Muscle of arm (tissue), 14 donors: ENCODE measurements at places on chromosomes 7 and 10.

DNA sequence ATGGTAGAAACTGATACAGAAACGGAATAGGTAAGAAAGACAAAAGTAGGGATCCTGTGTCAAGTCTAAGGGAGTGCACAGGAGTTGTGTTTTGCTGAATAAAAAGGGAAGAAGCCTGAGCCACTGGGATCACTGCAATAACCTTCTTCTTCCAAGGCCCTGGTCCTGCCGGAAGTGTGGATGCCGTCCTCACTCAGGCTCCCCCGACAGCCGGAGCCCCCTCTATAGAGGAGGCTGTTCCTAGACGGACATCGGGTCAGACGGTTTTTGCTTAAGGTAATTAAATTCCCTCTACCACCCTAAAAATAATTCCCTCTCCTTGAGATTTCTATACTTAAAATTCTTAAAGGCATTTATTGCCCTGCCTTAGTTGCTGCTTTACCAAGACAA lies 566.9 kb downstream of the PTPRN2 start:
- no peak for DNase-seq

GRCh38 chr7:2892549-2892948 lies 48.4 kb upstream of the GNA12 start:
- DNase-seq, result no peak

DNA sequence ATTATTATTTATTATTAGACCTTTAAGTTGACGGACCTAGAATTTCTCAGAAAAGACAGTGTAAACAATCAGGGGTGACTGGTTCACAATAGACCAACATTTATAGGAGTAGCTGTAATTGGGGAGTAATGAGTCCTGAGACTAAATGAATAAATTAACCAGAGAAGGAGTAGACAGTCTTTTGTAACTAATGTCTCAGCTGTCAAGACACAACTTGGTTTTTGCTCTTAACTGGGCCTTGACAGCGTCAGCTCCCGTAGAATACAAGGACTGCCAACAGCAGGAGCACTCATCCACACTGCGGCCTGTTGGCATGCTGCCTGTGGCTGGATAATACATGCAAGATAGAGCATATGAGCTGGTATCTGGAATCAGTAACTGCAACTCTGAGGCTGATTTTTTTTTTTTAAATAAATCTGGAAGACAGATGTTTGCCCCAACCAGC lies 123.9 kb downstream of the CACNA2D1 start:
- DNase-seq, result peak; percentile 37

DNA sequence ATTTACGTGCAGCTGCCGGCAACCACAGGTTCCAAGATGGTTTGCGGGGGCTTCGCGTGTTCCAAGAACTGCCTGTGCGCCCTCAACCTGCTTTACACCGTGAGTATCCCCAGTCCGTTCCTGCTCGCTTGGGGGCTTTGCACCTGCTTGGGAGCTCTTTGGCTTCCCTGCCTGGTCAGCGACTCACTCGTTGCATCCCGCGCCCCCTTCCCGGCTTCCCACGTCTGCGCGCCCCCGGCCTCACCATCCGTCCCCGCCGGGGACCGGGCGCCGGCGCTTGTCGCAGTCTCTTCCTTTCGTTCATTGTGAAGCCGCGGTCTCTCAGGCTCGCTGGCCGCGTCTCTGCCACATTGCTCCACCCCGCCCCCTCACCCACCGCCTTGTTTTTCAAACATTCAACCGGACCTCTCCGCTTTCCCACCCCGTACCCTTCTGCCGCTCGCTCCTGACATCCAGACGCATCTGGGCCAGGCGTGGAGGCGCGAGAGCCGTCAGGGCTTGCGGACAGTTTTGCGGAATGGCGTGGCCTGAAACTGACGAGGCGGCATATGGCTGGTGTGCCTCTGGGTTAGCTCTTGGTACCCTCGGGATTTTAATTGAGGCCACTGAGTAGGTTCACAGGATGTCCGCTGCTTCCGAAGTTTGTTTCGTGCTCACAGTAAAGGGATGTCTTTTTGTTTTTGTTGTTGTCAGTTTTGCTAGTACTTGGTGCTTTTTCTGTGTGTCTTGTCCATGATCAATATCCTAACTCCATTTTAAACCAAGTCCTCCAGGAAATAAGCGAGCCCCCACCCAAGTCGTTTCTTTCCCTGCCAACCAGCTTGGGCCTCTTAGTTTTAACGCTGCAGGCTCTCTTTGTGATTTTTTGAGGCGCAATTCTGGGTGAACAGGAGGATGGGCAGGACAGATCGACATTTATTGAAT lies 639 bp downstream of the TSPAN13 start:
- DNase-seq, result peak; percentile 32

DNA sequence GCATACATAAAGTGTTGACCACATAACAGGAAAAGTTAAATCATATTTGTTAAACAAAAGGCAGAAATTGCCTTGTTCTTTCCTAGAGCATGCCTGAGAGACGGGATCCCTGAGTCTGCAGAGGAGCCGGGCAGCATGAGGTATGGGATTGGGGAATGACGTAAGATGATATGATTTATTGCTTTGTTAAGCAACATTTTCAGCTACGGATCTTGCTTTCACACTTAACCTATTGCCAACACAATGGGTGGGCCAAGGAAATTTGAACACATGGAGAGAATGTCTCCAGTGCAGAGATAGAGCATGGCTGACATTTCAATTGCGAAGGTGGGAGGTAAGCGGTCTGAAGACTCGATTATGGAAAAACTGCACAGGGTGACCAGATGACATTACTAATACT lies 76.7 kb downstream of the EMX2 start:
- peak; percentile 29 for DNase-seq

- DNase-seq, result peak; percentile 27
Observed at GRCh38 chr7:13551503-13551902, 438.0 kb downstream of the ETV1 start.

DNA sequence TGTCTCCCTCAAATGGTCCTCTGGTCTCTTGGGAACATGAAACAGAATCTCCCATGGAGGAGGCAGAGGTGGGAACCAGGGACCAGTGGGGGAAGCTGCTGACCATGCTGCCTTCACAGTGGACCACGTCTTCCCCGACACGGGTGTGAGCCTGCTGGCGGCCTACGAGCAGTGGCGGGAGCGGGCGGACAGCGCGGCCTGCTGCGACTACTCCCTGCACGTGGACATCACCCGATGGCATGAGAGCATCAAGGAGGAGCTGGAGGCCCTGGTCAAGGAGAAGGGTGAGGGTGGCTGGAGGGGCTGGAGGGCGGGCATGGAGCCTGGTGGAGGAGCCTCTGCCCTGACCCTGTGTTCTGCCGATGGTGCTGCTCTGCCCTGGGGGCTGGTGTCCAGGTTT lies 8.0 kb downstream of the DPYSL4 start:
- no peak for DNase-seq

DNA sequence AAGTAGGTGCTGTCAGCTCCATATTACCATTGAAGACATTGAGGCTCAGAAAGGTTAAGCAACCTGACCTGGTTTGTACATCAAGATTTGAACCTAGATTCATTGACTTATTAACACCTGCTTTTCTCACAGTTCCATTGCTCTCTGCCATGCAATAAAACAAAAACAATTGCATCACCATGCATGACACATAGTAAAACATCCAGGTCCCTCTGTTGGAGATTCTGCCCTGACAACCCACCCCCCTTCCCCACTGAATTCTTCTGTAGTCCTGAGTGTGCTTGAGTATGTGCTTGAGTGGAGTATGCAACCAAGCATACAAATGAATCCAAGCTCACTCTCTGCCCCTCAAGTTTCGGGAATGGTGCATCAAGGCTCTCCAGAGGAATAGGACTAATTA lies 6.0 kb upstream of the LMBR1 start:
- no peak for DNase-seq

- DNase-seq, result no peak
Observed at GRCh38 chr7:74283858-74284447, 5.3 kb upstream of the CLIP2 start.

DNA sequence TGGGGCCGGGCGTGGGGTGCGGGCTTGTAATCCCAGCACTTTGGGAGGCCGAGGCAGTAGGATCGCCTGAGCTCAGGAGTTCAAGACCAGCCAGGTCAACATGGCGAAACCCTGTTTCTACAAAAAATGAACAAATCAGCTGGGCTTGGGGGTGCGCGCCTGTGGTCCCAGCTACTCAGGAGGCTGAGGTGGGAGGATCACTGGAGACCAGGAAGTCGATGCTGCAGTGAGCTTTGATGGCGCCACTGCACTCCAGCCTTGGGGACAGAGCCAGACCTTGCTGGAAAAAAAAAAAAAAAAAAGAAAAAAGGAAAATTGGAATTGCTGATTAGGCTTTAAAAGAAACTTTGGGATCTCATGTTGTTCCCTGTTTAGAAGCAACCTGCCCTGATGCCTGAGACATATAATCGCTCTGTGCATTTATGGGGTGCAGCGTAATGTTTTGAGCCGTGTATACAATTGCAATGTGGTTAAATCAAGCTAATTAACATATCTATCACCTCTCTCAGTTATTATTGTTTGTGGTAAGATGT lies 851 bp downstream of the AKR1E2 start:
- no peak for DNase-seq

GRCh38 chr7:2219136-2219535 lies 13.6 kb downstream of the MAD1L1 start:
- DNase-seq, result no peak

GRCh38 chr7:150595361-150595760 lies 28.2 kb downstream of the GIMAP4 start:
- no peak for DNase-seq

GRCh38 chr7:1533547-1534329 lies 3.2 kb downstream of the MAFK start:
- DNase-seq, result no peak

DNA sequence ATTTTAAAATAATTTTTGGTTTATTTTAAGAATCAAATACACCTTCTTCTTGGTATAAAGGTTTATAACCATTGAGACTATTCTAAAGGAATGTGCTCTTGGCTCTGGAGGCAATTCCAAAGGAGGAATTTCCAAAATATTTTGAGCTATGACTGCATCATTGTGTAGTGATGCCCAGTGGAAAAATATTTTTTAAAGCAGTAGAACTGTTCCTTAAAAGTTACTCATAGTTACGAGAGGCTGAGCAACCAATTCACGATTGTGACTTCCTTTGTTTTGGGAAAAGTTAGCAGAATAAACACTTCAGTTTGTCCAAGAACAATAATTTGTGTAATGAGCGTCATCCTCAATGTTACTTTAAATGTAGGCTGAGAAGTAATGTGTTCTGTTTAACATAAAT lies 233.6 kb downstream of the BAMBI start:
- DNase-seq, result peak; percentile 58

- DNase-seq, result no peak
Observed at GRCh38 chr10:131022981-131023380, 288.5 kb downstream of the TCERG1L start.

DNA sequence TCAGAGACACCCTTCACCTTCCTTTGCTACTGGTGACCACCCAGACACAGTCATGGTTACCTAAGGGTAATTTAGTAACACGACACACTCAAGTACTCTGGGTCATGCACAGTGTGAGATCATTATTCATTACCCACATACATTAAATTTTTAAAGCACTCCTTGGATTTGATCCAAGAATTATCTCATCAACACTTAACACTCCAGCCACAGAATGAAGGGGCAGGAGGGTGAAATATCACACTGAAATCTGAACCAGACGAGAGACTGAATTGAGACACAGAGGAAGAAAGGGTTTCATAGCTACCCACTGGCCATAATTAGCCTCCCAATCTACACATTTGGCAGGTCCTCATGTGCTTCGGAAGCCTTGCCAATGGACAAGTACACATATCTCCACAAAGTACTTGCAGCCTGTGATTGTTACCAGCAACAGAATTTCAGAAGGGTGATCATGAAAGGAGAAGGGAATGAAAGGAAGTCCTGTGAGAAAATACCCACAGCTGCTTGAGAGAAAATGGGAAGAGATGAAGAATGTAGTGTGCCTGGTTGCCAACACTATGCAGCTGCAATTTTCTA lies 189.3 kb downstream of the POLR1F start:
- no peak for DNase-seq

- DNase-seq, result no peak
Observed at GRCh38 chr10:99172128-99172738, 63.4 kb downstream of the HPSE2 start.

DNA sequence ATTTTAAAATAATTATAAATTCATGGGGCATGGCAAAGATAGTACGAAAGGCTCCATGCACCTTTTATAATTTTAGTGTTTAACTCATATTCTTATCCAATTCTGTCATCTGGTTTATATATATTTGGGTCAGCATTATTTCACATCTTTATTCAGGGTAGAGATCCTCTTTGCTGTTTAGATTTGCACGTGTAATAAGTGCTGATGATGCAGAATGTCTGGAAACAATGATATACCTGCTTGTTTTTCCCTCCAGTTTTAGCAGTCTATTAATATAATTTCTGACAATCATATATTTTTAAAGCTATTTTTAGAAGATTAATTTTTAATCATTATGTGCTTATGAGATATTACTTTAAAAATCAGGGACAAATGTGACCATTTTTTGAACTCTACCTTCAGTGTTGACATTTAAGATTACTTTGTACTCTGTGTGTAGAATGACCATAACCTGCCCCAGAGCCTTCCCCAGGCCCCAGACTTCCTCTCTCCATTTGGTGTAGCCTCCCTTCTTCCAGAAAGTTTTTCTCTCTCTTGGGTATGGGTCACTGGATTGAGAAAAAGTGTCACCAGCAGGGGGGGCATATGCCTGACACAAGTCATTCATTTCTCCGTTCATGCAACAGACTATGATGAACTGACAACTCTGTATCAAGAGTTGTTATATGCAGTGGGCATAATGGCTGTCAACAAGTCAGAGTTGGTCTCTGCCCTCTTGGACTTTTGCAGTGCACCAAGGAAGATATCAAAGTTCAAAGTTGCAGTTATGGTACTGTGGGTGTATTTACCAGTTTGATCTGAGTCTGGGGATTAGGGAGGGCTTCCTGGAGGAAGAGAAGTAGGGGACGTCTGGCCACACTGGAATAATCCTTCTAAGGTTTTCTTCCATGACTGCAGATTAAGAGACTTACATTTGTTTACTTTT lies 192.6 kb upstream of the CCDC6 start:
- no peak for DNase-seq

GRCh38 chr10:104142081-104142480 lies 20.1 kb downstream of the SFR1 start:
- DNase-seq, result no peak

GRCh38 chr7:28291559-28291958 lies 111.0 kb upstream of the JAZF1 start:
- DNase-seq, result no peak
